ENCODE measurements at places on chromosomes 3 and 15.

DNA sequence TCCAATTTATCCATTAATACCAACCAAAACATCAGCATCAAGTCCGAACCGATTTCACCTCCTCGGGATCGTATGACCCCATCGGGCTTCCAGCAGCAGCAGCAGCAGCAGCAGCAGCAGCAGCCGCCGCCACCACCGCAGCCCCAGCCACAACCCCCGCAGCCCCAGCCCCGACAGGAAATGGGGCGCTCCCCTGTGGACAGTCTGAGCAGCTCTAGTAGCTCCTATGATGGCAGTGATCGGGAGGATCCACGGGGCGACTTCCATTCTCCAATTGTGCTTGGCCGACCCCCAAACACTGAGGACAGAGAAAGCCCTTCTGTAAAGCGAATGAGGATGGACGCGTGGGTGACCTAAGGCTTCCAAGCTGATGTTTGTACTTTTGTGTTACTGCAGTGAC lies 20.8 kb downstream of the LYSMD4 start:
- no peak for DNase-seq

- no peak for DNase-seq
These were observed 331.2 kb upstream of the ATP11B start for GRCh38 chr3:182462152-182462551.

DNA sequence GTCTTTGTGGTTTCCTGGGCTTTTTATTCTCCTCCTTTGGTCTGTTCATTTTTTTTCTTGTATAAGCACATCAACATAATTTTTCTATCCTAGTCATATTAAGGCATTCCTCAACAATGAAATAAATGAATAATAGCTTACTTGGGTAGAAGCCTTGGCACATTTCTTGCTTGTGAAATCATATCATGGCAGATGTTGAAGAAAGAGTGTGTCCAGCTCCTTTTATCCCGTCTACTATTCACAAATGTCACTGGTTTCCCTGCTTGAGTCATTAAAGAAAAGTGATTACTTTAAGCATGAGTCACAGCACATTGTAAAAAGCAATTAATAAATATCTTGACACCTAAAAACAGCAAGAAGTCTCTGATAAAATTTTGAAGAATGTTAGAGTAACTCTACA lies 42.1 kb downstream of the MINAR1 start:
- no peak for DNase-seq

DNA sequence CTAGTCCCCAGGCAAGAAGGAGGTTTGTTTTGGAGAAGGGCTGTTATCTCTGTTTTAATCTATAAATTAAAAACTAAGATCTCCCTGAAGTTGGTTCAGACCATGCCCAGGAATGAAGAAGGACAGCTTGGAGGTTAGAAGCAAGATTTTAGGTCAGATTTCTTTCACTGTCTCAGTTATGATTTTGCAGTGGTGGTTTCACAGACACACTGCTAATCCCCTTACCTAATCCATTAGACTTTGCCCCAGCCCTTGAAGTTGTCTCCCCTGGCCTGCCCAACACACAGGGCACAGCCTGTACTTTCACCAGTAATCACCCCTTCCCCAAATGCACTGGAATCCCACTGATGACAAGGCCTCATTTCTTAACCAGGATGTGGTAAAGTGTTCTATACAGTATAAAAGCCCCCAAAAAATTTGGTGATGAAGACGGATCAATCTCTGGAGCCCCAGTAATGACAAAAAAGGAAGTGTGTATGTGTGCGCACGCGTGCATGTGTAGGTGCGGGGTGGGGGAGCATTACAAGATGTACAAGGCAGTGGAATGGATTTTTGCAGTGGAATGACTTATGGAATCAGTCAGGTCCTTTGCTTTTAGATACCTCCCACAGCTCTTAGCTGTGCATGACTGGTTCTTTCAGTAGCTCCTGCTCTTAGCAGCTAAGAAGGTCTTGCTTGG lies 73.1 kb upstream of the TERB2 start:
- no peak for DNase-seq

DNA sequence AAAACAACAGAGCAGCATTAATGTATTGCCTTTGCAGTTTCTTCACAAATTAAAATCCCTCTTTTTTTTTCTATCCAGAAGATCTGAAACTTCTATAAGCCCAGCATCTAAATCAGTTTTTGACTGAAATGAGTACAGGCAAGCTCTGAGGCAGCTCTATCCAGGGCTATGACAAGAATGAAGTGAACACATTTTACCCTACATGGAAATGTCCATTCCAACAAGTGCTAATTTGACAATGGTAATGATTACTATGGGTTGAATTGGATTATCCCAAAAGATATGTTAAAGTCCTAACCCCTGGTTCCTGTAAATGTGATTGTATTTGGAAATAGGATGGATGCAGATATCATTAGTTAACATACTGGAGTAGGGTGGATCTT lies 115.7 kb downstream of the RPL22L1 start:
- DNase-seq: no peak

GRCh38 chr3:36942638-36943248 lies 2.1 kb downstream of the TRANK1 start:
- no peak for DNase-seq

- no peak for DNase-seq
These were observed 2.2 kb downstream of the PLSCR1 start for GRCh38 chr3:146542179-146542578.

DNA sequence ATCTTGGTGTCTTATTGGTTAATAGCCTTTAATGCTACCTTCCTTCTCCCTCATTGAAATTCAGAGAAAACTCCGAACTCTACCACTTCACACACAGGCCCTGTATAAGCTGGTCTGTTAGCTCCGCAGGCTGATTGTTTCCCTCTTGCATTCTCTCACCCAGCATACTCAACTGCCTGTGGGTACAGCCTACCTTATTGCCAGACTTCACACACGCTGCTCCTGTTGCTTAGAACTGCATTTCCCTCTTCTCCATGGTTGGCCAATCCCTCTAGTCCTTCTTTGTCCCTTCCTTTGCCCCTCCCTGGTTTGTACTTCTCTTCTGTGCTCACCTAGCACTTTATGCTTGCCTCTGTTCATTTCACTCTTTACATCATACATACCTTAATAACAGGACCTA lies 92.9 kb upstream of the PRTG start:
- DNase-seq: no peak

GRCh38 chr15:63417721-63418120 lies 36.1 kb upstream of the CA12 start:
- no peak for DNase-seq
